ENCODE measurements at places on chromosomes 7 and 10. TPM values are rescaled to one million over a fixed set of nuclear protein-coding genes. Genes with fewer than 3 reads are reported as not detected.

GRCh38 chr7:131357282-131357880, 29.7 kb downstream of the MKLN1 start:
- no peak for DNase-seq

DNA sequence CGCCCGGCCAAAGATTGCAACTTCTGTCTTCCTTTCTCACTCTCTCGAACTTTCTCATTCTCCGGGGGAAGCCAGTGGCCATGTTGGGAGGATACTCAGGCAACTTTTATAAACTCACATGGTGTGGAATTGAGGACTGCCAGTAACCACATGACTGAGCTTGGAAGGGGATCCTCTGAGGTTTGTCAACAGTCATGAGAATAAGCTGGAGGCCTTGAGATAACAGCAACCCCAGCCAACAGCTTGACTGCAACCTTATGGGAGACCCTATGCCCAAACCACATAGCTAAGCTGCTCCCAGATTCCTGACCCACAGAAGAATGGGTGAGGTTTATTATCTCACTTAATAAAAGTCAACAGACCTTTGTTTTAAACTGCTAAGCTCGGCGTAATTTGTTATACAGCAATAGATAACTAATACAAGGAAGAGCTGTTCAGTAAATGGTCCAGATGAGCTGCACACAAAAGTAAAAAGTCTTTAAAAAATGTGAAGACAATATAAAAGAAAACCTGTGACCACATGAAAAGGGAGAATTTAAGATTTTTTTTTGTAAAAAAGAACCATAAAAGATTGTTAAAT, 9.6 kb downstream of the SYPL1 start:
- DNase-seq = no peak

DNA sequence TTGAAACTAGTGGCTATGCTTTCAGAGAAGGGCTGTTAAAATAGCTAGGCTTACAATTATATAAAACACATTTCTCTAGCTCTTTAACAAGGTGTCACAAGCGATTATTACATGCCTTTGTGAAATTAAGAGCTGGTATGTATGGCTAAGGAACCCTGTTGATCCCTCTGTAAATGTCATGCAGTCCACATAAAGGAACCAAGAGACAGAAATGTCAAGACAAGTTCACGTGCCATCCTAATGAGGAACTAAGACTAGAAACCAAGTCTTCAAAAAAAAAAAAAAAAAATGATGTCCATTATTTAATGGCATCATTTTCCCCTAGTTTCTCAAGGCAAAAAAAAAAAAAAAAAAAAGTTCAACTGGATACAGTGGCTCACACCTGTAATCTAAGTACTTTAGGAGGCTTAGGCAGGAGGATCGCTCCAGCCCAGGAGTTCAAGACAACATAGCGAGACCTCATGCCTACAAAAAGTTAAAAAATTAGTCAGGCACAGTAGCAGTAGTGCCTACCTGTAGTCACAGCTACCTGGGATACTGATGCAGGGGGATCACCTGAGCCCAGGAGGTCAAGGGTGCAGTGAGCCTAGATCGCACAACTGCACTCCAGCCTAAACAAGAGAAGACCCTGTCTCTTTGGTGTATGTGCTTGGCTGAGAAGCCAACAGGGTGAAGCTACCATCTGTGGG, 63.4 kb downstream of the SRPK2 start:
- no peak for DNase-seq

BZW2 gene
- 71.9 TPM for polyA plus RNA-seq

DNA sequence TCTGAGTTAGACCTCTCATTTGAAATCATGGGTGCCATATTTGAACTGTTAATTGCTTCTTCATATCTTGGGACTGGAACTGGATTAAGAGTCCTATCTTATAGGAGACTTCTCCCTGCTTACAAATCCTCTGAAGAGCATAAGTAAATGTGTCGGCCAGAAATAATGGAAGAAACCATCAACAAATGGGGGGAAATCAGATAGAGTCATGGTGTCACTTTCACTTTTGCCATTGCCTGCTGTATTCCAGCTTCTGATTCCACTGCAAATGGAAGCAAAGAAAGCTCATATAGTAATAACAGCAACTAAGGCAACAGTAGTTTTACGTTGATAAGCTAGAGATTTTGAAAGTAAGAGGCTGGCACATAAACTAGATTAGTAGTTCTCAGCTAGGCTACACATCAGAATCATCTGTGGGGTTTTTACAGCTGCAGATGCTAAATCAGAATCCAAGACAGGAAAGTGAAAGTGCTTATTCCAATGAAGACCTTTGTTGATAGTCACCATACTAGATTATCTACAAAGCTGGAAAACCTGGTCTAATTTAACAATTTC, 12.3 kb upstream of the CRPPA start:
- no peak for DNase-seq

GRCh38 chr7:30466266-30466665, 12.3 kb downstream of the NOD1 start:
- DNase-seq = no peak

- DNase-seq = peak; percentile 81
These were observed 28.4 kb downstream of the UBE2D4 start for GRCh38 chr7:43954524-43955228.

GRCh38 chr7:91407942-91408341, 143.7 kb downstream of the FZD1 start:
- no peak for DNase-seq

DNA sequence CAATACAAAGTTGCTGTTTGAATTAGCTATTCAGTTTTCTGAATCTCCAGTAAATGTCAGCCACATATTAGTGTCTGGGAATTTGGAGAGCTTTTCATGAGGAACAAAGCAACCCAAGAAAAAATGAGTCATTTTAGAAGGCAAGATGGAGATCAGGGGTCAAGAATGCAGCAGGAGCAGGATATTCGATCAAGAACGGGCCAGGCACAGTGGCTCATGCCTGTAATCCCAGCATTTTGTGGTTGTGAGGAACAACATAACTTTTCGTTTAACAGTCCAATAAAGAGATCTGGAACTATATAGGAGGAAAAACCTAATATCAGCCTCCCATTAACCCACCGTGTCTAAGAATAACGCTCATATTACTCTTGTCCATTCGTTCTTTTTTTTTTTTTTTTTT, 600.5 kb downstream of the MAGI2 start:
- no peak for DNase-seq

DNA sequence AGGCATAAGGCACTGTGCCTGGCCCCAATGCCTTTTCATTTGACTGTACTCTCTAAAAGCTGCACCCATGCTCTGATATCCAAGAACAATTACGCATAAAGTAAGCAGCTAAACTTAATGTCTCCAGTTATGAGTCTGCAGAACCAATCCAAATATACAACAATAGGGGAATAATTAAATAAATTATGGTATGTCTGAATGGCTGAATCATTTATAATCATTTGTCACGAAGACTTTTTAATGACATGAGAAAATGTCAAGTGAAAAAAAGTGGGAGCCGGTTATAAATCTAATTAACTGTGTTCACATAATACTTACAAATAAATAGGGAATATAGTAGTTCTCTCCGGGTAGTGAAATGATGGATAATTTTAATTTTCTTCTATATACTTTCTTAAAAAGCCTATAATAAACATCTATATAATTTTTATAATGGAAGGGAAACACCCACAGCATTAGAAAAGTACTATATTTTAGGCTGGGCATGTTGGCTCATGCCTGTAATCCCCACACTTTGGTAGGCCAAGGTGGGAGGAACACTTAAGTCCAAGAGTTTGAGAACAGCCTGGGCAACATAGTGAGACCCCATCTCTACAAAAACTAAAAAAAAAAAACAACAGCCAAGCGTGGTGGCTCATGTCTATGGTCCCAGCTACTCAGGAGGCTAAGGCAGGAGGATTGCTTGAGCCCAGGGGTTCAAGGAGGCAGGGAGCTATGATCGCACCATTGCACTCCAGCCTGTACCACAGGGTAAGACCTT, 14.2 kb downstream of the SLC37A3 start:
- no peak for DNase-seq

OR2A12 gene
- polyA plus RNA-seq = not detected

CABCOCO1 gene
- polyA plus RNA-seq = 0.94 TPM

- no peak for DNase-seq
These were observed 24.9 kb downstream of the PRLHR start for GRCh38 chr10:118570591-118570990.

CCDC136 gene
- polyA plus RNA-seq = 48.4 TPM

DNA sequence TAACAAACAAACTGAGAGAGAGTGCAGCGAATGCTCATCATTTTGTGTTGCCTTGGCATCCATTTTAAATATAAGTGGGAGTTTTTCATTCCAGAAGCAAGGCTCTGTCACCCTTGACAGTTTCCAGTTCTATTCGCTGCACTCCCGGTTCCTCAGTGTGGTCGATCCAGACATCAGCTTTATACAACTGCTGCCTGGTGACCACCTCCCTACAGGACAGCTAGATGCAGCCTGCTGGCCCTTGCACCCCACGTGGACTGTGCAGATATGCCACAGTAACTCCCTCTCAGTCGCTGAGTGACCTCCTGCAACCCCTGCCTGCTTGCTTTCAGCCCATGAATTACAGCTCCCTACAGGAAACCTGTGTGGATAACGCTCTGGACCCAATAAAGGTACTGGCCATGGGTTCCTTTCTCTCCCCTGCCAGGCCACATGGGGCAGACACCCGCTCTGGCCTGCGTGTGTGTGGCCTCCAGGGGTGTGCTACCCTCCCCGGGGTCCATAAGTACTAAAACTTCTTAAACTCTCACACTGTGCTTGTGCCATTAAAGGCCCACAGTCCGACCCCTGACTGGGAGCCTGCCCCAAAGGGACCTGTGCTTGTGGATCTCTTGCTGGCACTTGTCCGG, 23.6 kb downstream of the BEND7 start:
- DNase-seq = no peak

DNA sequence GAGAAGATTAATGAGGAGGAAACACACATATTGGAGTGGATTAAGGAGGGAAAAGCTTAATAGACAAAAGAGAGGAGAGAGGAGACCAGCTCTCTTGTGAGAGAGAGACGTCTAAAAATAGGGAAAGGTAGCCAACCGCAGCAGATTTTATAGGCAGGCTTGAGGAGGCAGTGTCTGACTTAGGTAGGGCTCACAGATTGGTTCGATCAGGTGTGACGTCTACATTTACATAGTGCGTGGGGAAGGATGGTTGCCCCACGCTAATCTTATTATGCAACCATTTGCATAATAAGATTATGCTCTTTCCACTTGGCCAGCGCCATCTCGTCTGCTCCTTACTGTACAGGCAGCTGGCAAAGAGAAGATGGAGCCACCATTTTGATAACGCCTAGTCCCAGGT, 122.0 kb downstream of the MARCHF5 start:
- DNase-seq = no peak

DNA sequence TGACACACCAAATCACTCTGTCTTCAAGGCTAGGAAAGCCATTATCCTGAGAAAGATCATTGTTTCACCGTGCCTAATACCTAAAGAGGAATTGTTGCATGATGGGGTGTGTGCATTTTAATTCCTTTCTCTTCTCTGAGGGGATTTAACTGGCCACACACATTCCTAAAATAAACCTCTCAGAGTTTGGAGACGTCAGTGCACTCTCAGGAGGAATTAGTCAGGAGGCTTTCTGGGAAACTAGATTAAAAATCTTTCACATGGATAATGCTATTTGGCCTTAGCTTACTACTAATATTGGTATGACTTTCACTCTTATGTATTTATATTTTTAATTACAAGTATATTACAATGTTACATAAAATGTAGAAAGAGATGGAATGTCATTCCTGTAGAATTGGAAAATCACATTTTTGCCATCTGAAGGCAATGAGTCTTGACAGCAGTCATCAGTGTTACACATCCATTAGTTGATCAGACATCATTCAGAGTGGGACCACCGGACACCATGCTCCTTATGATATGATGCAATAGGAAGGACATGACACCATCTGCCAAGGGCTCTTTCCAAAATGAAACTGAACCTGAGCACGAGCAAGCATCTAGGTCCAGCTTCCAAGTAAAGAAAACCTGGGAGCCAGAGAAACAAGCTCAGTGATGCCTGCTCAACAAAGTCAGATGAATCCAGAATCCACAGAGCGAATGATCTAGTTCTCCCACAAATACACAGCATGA, 43.1 kb upstream of the TMEM273 start:
- DNase-seq = no peak

Measured in SK-N-SH (cell line).